Activated T-helper 1 cell treated with anti-CD3 and anti-CD28 coated beads, Interleukin-2, amount 50 U/mL, for 16 hours (primary cell): ENCODE measurements at places on chromosomes 12 and 14.

DNA sequence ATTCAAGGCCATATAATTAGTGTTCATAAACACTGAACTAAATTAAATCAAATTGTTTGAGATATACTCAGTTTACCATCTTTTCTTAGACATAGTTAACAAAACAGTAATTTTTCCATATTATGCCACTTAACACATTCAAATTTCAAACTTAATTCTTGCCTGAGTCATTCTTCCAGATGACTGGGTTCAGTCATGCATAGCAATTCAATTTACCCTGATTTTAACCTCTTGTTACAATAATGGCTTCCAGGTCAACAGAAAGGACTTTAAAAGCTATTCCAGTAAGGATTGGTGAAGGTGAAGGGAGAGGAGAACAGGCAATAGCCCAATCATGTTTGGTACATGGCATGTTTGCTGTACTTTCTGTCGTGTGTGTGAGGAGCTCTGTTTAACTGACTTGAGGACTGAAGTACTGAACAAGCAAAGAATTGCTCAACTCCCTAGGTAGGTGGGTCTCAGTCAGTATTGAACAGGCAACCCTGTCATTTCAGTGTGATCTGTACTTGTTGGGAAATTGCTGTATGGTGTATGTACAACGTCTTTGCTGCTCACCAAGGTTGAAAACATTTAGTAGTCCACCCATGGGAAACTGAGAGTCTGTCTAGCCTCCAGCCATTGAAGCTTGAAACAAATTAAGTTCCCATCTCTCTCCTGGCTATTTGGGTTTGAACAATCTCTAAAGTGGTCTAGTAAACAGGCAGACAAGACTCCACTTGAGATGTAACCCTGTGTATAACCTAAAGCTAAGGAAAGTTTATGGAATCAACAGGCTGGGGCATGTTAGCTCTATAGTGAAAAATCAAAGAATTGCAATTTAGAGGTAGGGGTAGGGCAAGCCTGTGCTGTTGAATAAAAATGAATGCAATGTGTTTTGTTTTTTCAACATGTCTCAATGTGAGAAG is 327.2 kb downstream of the BTG1 start:
- no peak for DNase-seq

DNA sequence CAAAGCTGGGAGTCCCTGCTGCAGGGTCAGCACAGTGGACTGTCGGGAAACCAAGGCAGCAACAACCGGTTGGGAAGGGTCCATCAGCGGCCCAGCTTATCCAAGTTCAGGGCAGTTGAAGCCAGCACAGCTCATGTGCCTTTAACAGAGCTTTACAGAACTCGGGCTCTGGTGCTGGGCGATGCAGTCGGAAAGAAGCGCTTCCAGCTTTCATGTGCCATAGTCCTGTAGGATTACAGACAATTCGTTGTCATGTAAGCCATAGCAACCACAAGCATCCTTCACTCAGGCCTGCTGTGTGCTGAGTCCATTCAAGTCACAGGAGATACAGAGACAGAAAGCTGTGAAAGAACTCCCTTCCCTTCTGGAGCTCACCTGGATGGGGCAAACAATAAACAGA is 3.5 kb upstream of the FAM181A start:
- DNase-seq, result no peak

DNA sequence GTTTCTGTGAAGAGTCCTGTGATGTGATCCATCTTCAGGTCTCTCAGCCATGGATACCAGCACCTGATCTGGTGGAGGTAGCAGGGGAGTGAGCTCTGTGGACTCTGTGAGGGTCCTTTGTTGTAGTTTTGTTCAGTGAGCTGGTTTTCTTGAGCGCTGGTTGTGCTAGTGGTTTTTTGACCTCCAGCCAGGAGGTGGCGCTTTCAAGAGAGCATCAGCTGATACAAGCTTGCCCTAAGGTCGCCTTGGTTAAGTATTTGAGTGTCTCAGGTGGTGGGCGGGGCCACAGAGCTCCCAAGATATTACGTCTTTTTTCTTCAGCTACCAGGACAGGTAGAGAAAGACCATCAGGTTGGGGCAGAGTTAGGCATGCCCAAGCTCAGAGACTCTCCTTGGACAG is 139.7 kb downstream of the TTLL5 start:
- no peak for DNase-seq

GRCh38 chr12:123070267-123071081 is 80.4 kb downstream of the PITPNM2 start:
- no peak for DNase-seq

GRCh38 chr14:91708795-91709194 is 23.1 kb downstream of the CATSPERB start:
- no peak for DNase-seq

- no peak for DNase-seq
Observed at GRCh38 chr12:90631591-90632212, 323.3 kb downstream of the CCER1 start.

DNA sequence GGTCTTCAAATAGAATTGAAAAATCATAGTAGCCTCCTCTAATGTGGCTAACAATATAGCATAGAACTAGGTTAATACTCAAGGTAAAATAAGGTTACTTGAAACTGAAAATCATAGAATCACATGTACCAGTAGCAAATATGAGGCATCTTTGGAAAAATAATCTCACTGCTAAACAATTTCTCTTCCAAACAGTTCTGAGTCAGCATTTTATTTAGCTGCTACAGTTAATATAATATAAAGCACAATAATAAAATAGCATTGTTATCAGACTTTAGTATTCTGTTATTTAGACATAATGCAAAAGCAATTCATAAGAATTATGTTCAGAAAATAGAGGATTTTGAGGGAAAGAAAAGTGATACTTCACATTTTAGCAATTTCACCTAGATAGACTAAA is 35.0 kb downstream of the ERO1A start:
- no peak for DNase-seq

- no peak for DNase-seq
Observed at GRCh38 chr12:55938826-55939501, 8.0 kb downstream of the DGKA start.

GRCh38 chr12:43882578-43883178 is 46.8 kb downstream of the TMEM117 start:
- no peak for DNase-seq
